ENCODE measurements at places on chromosomes 6 and 20. TPM values are rescaled to one million over a fixed set of nuclear protein-coding genes. Genes with fewer than 3 reads are reported as not detected.

KIF3B gene
- total RNA-seq = 15.1 TPM

OR12D3 gene
- not detected for total RNA-seq

BMP7 gene
- 15.0 TPM for total RNA-seq

BICRAL gene
- total RNA-seq = 10.6 TPM

CNR1 gene
- total RNA-seq = 1.8 TPM

MCCD1 gene
- not detected for total RNA-seq

TBX18 gene
- total RNA-seq = 33.5 TPM

FUCA2 gene
- 13.6 TPM for total RNA-seq

C2 gene
- total RNA-seq = 4.9 TPM

EDN1 gene
- 6.3 TPM for total RNA-seq

ABHD16B gene
- total RNA-seq = not detected

ACTL10 gene
- total RNA-seq = 0.49 TPM

SSTR4 gene
- 0.30 TPM for total RNA-seq

PDE10A gene
- total RNA-seq = 9.2 TPM

PHACTR3 gene
- total RNA-seq = 6.9 TPM

PRR18 gene
- 0.20 TPM for total RNA-seq

MEI4 gene
- total RNA-seq = 0.10 TPM

MTHFD1L gene
- total RNA-seq = 12.2 TPM

DNA sequence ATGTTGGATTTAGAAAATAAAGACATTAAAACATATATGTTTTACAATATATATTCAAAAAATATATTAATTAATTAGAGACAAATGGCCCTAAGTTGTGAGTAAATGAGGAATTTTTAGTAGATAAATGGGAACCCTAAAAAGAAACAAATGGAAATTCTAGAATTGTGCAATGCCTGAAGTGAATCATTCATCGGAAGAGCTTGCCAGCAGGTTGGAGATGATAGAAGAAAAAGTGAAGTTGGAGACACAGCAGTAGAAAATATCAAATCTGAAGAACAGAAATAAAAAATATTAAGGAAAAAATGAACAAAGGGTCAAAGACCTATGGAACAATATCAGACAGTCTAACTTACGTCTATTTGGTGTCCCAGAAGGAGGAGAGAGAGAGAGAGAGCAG, 109.4 kb upstream of the NEDD9 start:
- DNase-seq = no peak

GRCh38 chr6:25035512-25036435, 100.0 kb upstream of the RIPOR2 start:
- no peak for DNase-seq

GRCh38 chr6:2844008-2844407, 2.3 kb upstream of the SERPINB1 start:
- DNase-seq = no peak

DNA sequence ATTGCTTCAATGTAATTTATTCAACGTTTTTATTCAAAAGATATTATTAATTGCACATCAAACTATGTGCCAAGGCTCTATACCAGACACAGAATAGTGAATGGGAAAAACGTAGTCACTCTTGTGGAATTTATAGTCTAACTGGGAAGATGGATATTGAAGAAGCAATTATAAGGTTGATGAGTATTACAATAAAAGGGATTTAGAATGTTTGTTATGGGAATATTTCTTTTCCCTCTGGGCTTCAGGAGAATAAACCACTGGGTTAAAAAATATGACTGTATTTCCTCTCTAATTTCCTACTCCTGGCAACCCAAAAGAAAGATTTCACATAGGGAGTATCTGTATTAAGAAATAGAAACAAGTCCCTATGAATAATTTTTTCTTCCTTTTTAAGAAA, 25.1 kb upstream of the UTRN start:
- DNase-seq = no peak

DNA sequence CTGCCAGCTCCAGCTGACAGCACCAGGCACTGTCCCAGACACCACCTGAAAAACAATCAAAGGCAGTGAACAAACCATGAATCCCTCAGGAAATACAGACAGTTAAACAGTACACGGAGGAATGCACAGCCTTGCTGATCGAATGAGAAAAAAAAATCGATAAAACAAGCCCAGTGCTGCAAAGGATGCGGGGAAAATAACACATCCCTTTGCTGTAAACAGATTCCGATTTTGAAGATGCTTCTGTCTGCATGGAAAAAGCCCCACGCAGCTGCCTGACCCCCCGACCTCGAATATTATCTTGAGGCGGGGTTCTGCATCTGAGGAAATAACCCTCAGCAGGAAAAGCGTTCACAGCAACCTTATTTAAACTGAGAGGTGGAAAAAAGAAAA, 43.9 kb downstream of the RBM38 start:
- DNase-seq = no peak

GRCh38 chr6:120648713-120649112, 685.6 kb downstream of the TBC1D32 start:
- DNase-seq = no peak

GRCh38 chr6:151399679-151400078, 8.3 kb upstream of the ZBTB2 start:
- DNase-seq = no peak

GRCh38 chr20:58938078-58938477, 43.0 kb upstream of the NELFCD start:
- no peak for DNase-seq

DNA sequence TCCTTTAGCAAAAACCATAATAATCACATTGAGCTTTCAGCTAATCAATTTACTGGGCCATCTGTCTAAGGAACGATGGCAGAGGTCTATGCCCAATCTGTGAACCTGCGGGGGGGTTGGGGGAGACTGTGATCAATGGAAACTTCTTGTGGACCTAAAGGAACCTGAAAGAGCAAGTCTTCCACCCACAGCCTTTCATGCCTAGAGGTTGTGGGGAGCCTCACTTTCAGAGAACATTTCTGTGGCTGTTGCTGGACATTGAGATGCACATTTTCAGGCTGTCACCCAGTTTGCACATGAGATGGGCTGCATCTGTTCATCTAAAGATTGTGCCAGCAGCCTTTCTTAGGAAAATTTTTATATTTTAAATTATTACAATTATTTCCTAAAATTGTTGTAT, 310.0 kb upstream of the SPTLC3 start:
- DNase-seq = no peak

DNA sequence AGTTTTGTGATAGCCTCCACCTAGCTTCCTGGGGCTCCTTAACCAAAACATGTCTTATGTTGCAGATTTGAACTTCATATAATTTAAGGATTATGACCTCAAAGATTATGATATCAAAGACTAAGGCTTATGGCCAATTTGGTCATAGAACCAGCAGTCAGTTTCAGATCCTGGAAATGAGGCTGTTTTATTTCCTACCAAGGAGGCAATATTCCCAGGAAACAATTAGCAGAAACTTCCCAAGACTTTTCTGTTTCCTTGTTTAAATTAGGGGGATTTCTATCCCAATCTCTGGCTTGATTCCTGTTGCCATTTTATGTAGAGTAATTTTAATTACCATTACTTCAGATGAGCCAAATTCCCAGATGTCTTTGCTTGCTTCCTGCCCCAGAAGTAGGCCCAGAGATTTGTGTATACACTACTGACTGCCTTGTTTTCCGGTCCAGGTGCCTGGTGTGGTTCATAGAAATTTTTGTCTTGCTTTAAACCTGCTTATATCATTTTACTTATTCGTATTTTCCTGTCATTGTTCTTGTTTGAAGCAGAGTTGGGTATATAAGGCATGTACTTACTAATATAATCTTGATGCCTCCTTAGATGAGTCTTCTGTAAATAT, 119.2 kb upstream of the TMEM170B start:
- DNase-seq = no peak

GRCh38 chr20:54260116-54260515, 52.2 kb downstream of the PFDN4 start:
- no peak for DNase-seq

GRCh38 chr6:7439228-7439627, 49.6 kb downstream of the RIOK1 start:
- DNase-seq = no peak

DNA sequence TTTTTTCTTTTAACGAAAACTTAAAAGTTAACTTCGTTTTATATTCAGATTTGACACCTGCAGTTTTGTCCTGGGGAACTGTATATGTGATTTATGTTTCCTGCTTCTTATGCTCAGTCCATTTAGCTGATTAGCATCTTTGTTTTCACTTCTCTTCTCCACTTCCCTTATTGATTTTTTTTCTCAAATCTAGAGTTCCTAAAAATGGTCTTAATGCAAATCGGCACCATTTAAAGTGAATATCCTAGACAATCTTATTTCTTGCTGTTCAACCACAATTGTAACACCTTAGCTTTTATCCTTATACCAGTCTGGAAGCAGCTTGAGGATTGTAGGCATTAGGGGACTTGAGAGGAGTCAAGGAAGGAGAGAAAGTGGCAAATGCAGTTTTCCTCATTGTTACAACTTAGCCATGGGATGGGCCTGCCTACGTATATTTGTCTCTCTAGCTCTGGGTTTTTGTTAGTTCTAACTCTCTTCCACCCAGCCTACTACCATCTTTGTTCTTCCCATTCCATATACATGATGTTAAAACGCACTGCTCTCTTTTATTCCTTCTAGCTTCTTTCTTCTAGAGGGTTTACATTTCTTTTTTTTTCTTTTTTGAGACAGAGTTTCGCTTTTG, 8.5 kb downstream of the QRSL1 start:
- DNase-seq = no peak

GRCh38 chr6:146961831-146962230, 242.4 kb upstream of the STXBP5 start:
- no peak for DNase-seq

DNA sequence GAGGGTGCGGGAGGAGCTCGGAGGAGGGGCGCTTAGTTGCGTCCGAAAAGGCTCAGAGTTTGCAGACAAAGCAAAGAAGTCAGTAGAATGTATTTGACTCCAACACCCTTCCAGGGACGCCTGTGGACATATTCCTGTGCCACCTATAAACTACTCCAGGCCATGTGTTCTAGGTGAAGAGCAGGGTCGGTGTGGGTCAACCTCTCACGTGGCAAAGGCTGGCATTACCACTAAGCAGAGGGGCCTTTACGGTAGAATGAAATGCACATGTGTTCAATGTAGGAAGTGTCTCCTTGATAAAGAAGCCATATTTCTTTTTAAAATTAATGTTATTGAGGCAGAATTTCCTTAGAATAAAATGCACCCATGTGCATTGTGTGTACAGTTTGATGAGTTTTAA, 15.4 kb downstream of the SIRT5 start:
- no peak for DNase-seq

DNA sequence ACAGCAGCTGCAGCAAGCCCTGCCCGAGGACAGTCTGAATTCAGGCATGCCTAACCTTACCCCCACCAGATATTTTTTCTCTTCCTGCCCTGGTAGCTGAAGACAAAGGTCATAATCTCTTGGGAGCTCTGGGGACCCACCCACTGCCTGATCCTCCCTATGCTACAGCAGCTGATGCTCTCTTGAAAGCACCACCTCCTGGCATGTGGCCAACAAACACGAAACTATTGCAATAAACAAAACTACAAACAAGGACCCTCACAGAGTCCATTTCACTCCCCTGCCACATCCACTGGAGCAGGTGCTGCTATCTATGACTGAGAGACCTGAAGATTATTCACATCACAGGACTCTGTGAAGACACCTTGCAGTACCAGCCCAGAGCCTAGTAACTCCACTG, 238.5 kb upstream of the HS3ST5 start:
- no peak for DNase-seq

DNA sequence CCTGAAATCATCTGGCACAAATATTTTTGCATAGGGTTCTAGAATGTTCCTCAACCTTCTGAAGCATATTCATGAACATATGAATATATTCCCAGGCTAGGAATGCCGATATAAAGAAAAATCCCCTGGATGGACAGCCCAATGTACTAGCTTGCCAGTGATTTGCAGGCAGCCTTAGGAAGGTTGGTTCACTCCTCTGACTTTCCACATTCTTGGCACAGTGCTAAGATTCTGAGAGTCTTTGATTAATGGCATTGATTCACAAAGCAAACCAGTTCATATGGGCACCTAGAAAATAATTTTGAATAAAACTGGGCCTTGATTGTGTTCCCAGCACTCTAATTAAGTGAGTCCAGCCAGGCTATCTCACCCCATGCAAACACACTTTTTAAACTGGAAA, 56.9 kb upstream of the ENPP4 start:
- no peak for DNase-seq

GRCh38 chr20:23870461-23870860, 9.1 kb downstream of the CST5 start:
- no peak for DNase-seq

DNA sequence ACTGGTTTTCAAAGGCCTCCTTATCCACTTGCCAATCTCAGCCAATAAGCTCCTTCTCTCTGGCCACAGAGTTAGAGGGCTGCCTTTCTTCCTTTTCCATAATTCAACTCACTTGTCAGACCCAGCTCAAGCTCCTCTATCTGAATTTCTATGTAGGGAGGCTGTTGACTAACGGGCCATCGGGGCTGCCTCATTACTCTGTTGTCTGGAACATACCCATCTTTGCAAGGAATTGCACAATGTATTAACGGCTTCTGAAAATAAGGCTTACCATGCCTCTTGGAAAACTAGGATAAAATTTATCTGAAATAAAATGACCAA, 28.5 kb upstream of the KIF6 start:
- DNase-seq = no peak

DNA sequence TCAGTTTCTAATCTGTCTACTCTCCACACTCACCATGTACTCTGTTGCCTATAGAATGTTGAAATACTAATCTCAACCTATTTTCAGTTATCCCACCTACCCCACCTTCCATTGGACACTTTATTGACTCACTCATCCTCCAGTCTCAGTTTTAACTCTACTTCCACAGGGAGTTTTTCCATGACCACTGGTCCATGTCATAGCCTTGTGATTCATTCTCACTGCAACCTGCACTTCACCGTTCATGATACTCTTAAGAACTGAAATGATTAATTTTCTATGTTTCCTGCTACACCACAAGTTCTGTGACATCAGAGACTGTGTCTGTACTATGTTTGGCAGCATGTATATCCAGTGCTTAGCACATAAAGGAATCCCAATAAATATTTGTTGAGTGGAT, 122.8 kb upstream of the HSF2 start:
- DNase-seq = no peak

GRCh38 chr20:1637226-1637625, 17.4 kb upstream of the SIRPB1 start:
- no peak for DNase-seq

- no peak for DNase-seq
Observed at GRCh38 chr20:34922654-34923381, 32.8 kb downstream of the GSS start.

DNA sequence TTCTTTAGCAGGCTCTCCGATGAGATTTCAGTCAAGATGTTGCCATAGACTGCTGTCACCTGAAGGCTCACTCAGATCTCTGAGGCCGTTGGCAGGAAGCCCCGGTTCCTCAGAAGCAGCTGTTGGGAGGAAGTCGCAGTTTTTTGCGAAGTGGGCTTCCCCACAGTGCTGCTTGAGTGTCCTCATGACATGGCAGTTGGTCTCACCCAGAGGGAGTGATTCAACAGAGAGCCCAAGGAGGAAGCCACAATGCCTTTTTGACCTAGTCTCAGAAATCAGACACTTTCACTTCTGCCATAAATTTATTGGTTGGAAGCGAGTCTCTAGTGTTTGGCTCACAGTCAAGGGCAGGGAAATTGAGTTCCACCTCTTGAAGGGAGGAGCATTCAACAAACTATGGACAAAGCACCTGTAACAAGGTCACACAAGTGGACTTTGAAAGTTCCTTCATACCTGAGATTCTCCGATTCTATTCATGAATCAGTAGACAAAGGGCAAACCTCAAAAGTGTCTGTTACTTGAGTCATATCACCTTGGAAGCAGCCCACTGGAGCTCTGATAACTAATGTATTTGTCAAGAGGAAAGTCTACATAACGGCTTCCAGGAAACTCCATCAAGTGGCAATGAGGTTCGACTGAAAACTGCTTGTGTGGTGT, 208.3 kb downstream of the TASP1 start:
- DNase-seq = no peak

GRCh38 chr6:136517582-136517981, 32.6 kb downstream of the MAP7 start:
- no peak for DNase-seq
